ENCODE measurements at places on chromosomes 7 and 10.

DNA sequence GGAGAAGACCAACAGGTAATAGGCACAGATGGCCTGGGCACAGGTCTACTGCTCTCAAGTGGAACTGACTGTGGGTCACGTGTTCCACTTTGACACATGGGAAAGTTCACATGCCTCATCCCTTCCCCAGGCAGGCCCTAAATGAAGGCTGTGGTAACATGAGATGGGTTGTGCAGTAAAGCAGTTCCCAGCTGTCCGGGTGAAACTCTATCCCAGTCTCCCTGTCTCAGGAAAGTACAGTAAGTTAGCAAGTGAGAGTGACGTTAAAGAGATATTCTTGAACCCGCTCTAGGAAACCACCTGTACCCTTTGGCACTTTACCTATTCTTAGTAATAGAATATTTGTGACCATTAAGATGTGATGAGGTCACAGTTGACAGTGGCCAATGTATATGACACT, 343.7 kb upstream of the AOAH start:
- DNase-seq, result no peak

GRCh38 chr10:92993699-92994272, 66.8 kb upstream of the CYP26C1 start:
- DNase-seq, result no peak

DNA sequence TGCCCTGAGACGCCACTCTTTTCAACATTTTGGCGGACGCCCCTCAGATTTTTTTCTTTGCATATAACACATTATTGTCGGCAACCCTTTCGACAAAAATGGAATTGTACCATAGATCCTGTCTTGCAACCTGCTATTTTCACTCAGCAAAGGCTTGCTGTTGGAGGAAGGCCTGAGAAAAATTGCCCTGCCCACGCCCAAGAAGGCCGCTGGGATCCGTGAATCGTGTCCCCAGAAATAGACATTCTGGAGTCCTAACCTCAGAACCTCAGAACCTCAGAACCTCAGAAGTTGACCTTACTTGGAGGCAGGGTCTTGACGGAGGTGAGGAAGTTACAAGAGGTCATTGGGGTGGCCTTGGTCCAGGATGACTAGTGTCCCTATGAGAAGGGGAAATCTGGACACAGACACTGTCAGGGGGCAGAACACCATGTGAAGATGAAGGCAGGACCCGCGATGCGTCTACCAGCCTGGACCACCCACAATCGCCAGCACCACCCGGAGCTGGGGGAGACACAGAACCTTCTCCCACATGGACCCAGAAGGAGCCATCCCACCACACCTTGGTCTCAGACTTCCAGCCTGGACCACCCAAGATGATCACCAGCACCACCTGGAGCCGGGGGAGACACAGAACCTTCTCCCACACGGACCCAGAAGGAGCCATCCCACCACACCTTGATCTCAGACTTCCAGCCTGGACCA, 19.1 kb upstream of the DNAAF5 start:
- DNase-seq, result no peak

- no peak for DNase-seq
These were observed 128.1 kb upstream of the VIPR2 start for GRCh38 chr7:159272739-159273138.

- no peak for DNase-seq
These were observed 6.2 kb upstream of the TSPAN15 start for GRCh38 chr10:69445041-69445440.

GRCh38 chr10:22676435-22676834, 37.9 kb downstream of the PIP4K2A start:
- DNase-seq, result no peak

GRCh38 chr7:92466682-92467081, 11.1 kb downstream of the ERVW-1 start:
- no peak for DNase-seq

Measured in stimulated activated CD8-positive, alpha-beta memory T cell treated with anti-CD3 and anti-CD28 coated beads, Interleukin-2, amount 100 ng/mL, for 1 hour (primary cell).